ENCODE measurements at places on chromosomes 5 and 9.

DNA sequence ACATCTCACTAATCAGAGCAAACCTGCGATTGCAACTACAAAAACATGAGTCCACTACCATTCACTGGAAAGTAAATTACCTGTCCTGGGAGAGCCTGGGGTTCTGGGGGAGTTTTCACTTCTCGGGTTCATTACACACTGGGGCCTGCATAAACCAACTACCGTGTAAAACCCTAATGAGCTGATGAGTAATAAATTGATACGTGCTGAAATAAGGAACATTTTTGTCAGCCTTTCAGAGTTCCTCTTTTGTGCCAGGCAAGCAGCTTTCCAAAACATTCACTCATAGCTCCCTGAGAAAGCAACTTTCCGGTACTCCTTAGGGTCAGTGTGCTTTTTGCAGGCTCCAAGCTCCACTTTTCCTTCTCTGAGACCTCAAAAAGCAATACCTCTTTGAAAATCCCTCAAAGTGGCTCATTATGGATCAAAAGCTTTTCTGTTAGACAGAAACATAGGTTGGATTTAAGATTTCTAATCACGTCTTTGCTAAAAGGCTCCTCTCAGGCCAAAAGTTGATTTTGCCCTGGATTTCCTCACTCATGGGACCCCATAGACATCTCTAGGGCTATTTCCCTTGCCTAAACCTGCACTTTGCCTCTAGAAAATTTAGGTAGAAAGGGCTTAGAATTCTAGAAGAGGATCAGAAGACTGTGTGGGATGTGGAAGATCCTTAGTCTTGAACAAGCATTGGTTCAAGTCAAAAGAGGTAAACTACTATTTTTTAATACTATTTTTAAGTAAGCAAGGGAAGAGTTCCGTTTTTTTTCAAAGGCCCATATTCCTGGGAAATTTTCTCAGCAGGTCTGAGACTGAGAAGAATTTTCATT, 74.8 kb downstream of the ST8SIA4 start:
- no peak for DNase-seq

- DNase-seq: no peak
Measured at GRCh38 chr9:111413996-111414395, 70.2 kb downstream of the ECPAS start.

DNA sequence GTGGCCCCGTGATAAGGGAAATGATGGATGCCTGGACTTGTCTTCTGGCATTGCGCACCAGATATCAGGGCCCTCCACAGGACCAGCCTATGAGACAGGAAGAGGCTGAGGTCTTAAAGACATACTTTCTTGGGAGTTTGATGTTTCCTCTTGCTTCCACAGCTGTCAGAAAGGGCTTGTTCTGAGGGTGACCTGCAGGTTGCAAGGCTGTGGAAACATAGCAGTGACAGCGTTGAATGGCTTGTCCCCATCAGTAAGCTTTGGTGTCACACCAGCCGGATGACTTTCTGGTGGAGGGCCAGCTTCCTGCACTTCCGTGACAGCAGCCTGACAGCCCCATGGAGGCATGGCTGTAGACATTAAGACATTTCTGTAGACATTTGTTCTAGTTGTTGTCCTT, 143.2 kb downstream of the C9orf152 start:
- DNase-seq: peak; percentile 53

- no peak for DNase-seq
Measured at GRCh38 chr5:173781432-173781815, 106.7 kb upstream of the CPEB4 start.

- no peak for DNase-seq
Measured at GRCh38 chr5:22316294-22316693, 536.9 kb downstream of the CDH12 start.

DNA sequence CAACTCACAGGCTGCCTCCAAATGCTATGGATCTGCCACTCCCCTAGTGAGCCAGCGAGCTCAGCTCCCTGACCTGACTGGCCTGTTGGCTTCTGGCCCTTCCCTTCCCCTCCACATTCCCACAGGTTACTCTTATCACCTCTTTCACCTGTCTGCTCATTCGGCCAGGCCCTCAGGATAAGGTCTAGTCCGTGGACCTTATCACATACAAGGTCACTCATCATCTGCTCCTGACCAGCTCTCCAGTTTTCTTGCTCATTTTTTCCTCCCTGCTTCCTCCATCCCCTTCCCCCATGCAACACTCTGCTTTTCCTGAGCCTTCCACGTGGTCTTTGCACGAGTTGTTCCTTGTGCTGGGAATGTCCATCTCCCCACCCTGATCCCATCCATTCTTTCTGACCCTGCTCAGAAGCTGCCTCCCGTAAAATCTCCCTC, 25.9 kb upstream of the NDST1 start:
- DNase-seq: no peak
